Stimulated activated CD4-positive, alpha-beta T cell treated with anti-CD3 and anti-CD28 coated beads, Interleukin-2, amount 100 ng/mL, for 24 hours (primary cell): ENCODE measurements at places on chromosomes 7 and 10.

GRCh38 chr7:88927-89231 is 103.5 kb upstream of the FAM20C start:
- no peak for DNase-seq

DNA sequence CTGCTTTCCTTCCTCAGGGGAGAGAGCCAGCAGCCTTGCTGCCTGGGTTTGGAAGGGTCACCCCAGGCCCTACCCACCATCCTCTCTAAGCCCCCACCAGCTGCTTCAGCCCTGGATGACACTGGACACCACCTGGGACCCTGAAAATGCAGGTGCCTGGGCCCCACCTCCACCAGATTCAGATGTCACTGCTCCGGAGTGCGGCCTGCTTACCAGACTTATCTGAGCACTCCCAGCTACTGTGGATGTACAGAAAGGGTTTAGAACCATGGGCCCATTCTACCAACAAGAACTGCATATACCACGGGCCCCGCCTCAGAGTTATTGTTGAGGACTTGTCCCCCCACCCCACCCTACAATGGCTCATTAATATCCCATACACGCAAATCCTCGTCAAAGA is 172.3 kb downstream of the PTPRN2 start:
- DNase-seq, result no peak

DNA sequence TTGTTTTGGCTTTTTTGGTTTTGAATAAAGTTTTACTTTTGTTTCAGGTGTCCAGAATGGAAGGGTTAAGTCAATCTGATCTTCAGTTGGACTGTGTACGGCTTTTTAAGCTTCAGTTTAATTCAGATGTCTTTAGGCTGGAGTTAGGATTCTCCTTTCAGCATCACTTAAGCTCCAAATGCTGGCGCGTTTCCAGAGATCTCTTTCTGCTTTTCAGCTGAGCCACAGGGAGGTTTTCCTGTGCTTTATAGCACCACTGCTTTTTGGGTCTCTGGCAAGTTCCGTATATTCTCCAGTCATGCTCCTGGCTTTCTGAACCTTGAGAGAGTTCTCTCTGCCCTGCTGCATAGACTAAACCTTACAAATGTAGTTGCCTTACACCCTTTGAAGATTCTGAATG is 60.0 kb downstream of the VTI1A start:
- no peak for DNase-seq

- no peak for DNase-seq
These were observed 50.3 kb upstream of the SP4 start for GRCh38 chr7:21377545-21377944.

DNA sequence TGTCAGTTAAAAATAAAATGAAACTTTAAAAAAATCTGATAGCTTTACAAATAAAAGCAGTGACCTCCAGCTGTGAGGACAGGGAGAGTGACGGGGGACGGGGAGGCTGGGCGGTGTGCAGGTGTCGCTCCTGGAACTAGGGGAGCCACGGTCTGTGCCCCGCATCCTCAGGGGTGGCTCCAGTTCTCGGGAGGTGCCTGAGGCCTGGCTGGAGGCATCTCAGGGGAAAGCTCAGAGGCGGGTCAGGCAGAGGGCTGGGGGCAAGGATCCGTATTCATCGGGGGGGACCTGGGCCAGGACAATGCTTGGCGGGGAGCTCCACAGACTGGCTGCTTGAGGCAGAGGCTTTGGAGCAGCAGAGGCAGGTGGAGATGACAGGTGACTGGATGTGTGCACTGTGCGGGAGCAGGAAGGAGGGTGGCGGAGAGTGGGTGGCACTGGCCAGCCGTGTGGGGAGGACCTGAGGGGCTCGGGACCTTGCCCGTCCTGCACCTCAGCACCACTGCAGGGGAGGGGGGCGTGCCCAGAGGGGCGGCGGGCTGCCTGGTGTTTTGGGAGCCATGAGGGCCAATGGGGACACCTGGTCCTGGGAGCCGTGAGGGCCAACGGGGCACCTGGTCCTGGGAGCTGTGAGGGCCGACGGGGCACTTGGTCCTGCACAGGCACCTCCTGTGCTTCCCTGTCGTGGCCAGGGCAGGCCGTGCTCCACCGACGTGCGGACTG is 13.2 kb downstream of the PWWP2B start:
- DNase-seq, result no peak

DNA sequence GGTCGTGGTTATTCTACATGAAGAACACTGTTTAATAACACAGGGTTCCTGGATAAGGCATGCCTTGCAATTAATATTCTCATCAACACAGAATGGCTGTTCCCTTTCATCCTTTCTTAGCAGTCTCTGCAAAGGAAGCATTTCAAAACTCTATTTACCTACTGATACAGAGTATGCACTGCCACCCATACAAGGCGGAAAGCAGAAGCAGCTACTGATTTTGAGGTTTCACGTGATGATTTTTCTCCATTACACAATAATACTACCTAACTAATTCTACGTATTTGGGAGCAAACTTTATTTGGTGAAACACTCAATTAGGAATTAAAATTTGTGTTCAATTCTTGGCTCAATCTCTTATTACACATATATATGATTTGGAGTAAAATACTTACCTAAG is 43.0 kb upstream of the COL1A2 start:
- DNase-seq, result no peak

GRCh38 chr7:95267754-95268153 is 56.6 kb downstream of the PON1 start:
- DNase-seq, result no peak

GRCh38 chr7:23332193-23332592 is 33.1 kb downstream of the MALSU1 start:
- no peak for DNase-seq

- DNase-seq, result peak; percentile 46
These were observed 71.5 kb upstream of the ADO start for GRCh38 chr10:62732841-62733653.

- no peak for DNase-seq
These were observed 38.2 kb downstream of the SEMA3E start for GRCh38 chr7:83610649-83611304.

GRCh38 chr7:100154651-100155491 is 3.7 kb downstream of the TRAPPC14 start:
- no peak for DNase-seq

DNA sequence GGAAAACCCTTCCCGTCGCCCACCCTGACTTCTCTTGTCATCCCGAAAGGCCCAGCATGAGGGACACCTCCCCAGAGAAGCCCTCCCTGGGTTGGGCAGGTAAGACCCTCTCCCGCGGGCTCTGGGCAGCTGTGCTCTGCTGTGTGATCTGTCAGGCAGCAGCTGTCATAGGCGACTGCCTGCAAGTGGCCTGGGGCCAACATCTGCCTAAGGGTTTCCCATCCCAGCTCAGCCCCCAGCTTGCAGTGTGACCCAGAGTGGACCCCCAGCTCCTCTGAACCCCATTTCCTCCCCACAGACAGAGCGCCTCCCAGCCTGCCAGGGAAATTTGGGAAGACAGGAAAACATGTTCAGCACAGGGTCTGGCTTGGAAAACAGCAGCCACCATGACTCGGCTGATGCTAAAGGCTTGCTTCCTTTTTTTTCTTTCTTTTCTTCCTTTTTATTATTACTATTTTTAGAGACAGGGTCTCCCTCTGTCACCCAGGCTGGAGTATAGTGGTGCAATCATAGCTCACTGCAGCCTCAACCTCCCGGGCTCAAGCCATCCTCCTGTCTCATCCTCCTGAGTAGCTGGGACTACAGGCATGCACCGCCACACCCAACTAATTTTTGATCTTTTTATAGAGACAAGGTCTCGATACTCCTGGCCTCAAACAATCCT is 18.3 kb upstream of the TNRC18 start:
- DNase-seq, result no peak

DNA sequence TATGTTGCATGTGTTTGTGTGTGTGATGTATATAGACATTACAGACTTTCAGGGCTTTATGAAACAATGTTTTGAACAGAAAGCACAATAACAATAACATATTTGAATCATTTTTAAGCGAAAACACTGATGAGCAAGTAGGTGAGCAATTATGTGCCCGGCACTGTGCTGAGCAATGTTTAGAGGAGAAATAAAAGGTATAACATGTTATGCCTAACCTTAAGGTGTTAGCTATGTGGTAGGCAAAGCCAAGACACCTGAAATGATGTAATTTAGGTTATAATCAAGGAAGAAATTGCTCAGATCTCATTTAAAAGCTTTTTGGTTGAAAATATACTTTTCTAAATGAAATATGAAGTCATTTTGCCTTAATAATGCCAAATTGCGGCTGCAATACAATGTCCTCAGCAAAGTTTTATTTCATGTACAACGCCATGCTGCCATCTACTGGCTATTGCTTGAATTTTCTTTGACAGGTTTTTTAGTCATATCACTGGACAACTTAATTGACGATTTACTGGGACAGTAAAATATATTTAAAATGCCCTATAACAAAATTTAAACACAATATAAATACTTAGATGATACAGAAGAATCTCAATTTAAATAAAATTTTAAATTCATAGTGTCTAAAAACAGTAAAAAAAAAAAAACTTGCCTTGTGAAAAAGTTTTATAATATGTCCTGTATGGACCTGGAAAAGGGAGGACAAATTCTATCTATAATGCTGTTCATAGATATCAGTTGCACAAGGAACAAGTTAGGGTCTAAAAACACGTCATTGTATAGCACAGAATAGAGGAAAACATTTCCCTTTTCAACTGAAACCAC is 131.1 kb upstream of the CDK1 start:
- peak; percentile 57 for DNase-seq

DNA sequence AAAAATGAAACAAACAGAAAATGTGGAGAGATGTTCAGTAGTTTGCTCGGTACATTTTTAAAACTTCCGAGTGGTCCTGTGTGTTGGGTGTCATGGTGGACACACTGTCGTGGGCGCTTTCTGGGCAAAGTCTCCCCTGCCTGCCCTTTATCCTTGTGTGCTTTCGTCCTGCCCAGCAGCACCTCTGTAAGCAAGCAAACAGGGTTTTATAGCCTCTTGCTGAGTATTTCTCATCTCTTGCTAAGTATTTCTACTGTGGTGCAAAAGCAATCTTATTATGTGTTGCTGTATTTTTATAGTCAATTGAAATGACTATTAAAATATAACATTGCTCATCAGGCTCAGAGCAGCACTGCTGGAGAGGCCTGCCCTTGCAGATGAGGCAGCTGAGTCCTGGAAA is 48.7 kb downstream of the DOCK1 start:
- DNase-seq, result no peak

DNA sequence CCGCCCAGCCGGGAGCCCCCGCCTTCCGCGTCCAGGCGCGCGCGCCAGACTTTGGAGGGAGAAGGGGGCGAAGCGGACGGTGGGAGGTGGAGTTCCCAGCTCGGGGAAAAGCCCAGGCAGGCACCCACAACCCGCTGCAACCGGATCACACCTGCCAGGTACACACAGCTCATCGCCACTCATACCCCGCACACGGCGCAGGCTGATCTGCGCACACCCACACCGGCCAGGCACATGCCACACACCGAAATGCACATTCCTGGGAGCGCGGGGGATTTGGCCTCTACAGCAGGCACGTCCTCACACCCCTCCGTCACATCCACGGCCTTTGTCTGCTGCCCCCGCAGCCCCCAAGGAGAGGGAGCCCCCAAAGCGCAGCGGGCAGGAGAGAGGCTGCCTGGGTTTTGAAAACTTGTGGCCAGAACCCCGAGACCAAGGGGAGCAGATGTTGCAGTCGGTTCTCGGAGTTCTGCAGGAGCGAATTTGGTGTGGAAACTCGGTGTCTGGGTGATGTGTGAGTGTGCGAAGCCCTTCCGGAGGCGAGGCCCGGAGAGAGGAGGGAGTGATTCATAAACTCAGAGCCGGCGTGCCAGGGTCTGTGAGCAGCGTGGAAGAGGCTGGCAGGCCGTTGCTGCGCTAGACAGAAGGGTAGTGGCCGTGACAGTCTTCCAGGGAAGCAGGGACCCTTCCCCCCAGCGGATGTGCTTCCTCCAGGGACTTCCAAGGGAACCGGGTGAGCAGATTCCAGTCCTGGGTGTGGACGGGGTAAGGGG is 734 bp downstream of the CHST3 start:
- DNase-seq, result peak; percentile 47

DNA sequence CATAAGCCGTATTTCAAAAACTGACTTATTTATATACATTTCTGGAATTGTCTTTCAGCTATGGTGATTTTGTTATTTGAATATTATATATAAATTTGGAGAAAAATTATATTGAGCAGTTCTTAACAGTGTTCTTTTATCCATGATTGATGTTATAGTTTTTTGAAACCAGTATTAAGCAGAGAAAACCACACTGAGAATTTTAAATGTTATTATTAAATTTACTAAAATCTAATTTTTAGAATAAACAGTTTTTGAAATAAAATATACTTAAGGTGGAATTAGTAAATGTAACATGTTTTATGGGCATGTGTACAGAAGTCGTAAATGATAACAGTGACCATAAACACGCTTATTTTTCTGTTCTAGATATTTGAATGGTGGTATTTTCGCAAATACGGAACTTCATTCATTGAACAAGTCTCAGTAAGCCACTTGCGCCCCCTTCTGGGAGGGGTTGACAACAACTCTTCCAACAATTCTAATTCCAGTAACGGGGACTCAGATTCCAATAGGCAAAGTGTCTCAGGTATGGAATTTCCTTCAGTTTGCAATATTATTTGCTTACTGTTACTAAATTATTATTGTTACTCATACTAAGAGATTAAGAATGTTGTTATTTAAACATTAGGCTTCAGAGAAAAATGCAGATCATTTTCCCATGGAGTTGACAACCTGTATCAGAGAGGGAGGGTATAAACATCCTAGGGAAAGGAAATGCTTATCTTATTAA is 166.1 kb downstream of the ST7 start:
- peak; percentile 85 for DNase-seq

DNA sequence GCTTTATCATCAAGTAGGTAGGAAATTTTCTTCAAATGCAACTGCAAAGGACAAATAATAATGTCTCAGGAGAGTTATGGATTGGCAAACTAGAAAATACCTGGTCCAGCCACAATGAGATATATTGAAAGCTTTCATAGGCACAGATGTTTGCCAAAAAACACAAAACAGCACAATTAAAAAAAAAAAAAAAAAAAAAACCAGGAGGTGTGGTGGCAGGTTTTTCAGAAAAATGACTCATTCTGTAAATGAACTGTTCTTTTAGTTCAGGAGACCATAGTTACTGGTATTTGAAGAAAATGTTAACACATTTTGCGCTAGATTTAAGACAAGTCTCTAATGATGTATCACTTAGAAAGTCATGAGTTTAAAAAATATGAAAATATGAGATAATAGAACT is 55.0 kb upstream of the JCAD start:
- no peak for DNase-seq

GRCh38 chr7:47557694-47558670 is 23.9 kb downstream of the TNS3 start:
- no peak for DNase-seq

GRCh38 chr7:70838292-70838907 is 293.5 kb upstream of the GALNT17 start:
- DNase-seq, result no peak

DNA sequence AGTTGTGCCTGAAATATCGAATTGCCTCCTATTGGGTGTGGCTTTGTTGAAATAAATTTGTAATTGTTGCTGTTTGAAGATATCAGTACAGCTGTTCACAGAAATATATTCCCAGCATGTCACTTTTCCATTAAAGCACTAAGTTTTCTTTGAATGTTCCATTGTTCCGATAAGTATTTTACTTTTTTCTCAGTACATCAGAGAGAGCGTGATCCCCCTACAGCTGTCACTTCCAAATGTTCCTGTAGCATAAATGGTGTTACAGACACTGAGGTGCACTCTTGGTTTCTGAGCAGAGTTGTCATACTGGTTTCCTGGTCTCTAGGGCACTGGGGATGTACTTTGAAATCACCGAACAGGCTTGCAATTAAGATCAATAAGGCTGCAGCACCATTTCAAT is 189.2 kb downstream of the CCSER2 start:
- DNase-seq, result no peak
